ENCODE measurements at places on chromosomes 16 and 17.

- DNase-seq = no peak
These were observed 2.0 kb upstream of the TTYH2 start for GRCh38 chr17:74211141-74211911.

DNA sequence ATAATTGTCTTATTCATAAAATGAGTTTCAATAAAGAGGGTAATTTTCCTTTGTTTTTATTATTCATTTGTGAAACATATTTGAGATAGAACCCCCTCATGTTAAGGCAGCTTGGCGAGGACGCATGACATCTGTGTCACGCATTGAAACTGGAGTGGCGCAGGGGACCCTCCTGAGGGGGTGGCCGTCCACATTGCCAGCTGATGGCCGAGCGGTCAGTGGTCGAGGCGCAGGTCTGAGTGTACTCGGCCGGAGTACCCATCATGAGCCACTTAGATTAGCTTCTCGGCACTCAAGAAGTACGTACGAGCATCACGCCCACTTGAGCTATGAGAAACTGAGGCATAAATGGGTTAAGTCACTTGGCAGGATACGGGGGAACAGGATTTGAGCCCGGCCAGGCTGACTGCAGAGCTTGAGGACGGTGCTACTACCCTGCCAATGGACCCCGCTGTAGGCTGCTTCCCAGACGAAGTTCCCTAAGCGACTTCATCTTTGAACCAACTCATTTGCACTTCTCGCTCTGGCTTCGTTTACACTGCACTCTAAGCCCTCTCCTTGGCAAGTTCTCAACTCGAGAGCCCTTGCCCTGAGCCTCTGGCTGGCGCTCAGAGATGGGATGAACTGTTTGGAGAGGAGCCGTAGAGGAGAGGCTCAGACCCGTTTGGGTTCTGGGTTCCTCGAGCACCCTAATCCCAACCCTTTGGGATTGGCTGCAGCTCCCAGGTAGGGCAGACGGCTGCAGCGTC is 91.8 kb downstream of the SDK2 start:
- no peak for DNase-seq

GRCh38 chr17:31111183-31111582 is 16.4 kb downstream of the NF1 start:
- DNase-seq = no peak

- no peak for DNase-seq
These were observed 71.8 kb upstream of the ZNF469 start for GRCh38 chr16:88310796-88311605.

- no peak for DNase-seq
These were observed 28.7 kb upstream of the MILR1 start for GRCh38 chr17:64420143-64420670.

DNA sequence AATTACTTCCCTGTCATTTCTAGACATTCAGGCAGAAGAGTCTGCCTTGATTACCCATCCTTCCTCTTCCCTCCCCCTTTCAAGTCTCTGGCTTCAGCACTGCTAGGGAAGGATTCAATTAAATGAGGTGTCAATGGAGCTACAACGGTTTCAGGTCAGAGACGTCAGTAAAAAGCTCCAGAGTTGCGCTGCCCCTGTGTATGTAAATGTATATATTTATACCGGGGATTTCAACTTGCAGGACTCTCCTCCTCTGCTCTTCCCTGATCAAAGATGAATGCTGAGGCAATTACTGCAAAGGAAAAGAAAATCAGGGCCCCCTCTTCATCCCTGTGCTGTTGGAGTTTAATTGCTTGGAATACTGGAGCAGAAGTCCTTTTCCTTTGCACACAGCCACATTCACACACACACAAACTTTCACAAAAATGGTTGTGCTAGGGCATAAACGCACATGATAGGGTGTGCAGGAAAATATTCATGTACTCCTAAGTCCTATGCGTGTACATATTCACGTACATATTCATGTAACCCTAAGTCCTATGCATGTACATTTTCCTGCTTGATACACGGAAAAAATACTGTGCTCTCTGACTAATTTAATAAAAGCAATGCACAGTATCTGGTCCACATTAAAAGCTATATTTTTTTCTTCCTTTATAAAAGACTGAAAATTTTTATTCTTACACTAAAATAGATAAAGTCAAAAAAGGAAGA is 129.7 kb upstream of the PMFBP1 start:
- DNase-seq = no peak

GRCh38 chr16:23080329-23080728 is 68.9 kb downstream of the USP31 start:
- no peak for DNase-seq

GRCh38 chr16:1610899-1611632 is 806 bp downstream of the IFT140 start:
- no peak for DNase-seq

DNA sequence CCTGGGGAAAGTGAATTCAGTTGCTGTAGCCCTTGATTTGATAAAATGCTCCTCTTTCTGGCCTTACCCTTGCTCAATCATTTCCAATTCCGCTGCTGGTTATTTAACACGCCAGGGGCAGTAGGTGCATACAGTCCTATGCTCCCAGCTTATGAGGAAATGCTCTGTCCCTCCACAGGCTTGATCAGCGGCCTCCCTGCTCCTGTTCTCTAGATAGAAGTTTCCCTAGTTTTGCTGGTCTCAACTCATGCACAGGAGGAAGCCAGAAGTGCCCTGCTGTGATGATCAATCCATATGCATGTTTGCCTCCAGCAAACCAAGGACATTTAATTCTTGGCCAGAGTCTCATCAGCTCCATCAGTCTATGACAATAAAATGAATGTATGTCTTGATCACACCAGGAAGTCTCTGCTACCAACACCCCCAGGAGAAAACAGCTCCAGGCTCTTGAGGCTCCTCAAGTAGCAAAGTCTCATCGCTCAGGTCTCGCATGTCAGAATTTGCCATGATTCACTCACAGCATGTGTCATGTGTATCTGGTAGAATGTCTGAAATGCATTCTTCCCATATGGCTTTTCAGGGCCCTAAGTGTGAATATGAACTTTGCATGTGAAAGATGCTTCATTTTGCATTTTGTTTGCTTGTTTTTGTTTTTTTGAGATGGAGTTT is 208.9 kb downstream of the CDH13 start:
- DNase-seq = no peak

DNA sequence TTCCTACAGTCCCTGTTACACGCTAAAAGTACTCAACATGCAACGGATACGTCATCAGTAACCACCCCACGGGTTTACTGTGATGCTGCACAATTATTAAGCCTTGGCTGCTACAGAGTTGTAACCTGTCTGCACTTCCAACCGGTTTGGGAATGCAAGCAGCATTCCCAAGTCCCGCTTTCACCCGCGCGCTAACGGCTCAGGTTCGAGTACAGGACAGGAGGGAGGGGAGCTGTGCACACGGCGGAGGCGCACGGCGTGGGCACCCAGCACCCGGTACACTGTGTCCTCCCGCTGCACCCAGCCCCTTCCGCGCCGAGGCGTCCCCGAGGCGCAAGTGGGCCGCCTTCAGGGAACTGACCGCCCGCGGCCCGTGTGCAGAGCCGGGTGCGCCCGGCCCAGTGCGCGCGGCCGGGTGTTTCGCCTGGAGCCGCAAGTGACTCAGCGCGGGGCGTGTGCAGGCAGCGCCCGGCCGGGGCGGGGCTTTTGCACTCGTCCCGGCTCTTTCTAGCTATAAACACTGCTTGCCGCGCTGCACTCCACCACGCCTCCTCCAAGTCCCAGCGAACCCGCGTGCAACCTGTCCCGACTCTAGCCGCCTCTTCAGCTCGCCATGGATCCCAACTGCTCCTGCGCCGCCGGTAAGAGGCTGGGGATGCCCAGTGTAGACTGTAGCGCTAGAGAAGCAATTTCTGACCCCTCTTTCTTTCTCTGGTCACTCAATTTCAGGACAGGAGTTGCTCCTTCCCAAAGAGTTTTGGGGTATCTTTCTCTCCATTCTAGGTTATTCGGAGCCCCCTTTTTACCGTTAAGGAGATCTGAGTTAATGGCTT is at the start of gene MT2A:
Gene MT2A (plus strand): TSS at position 542 of the 833 bp plus-strand sequence. CDS start 72 bp downstream, at position 614.
- DNase-seq = peak; percentile 77

- DNase-seq = peak; percentile 35
These were observed at the start of gene CUEDC1 for GRCh38 chr17:57955183-57955931. Gene CUEDC1 (minus strand): TSS chr17:57955412. CDS start chr17:57885564, 69,848 bp downstream.

DNA sequence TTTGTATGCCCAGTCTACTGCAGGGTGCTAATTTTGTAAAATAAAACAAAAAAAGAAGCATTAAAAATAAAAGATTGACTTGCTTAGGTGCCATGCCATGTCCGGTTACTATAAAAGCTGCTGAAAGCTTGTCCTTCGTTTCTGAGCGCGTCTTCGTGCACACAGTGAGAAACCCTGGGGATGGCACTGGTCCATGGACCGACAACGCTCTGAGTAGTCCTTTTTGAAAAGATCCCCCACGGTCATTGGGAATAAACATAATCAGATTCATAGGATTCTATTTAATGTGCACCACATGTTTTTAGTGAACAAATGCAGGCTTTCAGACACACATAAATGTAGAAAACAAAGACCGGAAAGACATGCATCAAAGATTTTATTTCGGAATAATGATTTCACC is 146.3 kb downstream of the XYLT1 start:
- no peak for DNase-seq

DNA sequence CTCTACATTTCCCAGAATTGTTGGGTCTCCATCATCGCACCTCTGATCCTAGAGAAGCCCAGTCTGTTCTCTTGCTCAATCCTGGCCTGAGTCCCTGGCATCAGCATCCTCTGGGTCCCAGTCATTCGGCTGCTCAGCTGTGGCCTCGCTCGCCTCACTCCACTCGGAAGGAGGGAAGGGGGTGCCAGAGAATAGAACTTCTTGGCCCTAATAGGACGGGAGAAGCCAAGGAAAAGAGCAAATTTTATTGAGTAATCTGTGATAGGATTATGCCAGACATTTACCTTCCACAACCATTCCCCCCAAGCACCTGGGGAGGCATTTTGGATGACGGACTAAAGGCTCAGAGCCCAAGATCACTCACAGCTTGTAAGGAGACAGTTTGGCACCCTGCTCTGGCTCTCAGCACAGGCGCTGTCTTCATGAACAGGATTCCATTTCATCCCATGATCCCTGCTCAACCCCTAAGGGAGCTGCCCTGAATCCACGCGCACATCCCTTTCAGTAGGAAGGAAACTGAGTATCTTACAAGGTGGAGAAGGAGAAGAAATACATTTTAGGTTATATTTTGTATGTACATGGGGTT is 498 bp upstream of the CLEC10A start:
- no peak for DNase-seq

DNA sequence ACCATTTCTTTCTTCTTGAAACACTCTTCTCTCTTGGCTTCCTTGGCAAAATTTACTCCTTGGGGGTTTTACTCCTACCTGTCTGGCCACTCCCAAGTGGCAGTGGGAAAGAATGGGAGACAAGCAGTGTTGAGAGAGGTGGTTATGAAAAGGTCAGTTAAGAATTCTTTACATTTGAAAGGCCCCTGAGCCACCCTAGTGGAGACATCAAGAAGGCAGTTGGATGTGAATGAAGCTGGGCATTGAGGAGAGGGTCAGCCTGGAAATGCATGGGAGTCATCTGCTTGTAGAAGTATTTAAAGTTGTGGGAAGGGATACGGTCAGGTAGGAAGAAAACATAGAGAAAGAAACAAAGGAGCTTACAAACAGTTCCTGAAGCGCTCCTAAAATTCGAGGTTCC is 42.3 kb upstream of the CCNF start:
- DNase-seq = no peak

GRCh38 chr16:81875461-81875860 is 96.4 kb downstream of the PLCG2 start:
- no peak for DNase-seq

DNA sequence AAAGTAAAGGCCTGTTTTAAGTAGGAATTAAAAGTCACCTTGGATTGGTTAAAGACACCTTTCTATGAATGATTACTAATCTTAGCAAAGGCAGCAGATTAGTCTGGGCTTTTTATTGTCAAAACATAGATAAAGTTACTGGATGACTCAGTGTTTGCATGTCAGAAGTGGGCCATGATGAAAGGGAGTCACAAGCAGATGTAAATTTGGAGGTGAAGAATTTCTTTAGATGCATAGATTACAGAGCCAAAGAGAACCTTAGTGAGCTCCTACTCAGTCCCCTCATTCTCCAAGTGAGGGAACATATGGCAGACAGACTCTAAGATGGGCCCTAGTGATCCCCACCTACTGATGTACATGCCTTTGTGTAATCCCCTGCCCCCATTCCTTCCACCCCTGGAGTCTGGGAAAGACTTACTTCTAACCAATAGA is 124.5 kb downstream of the HS3ST3A1 start:
- DNase-seq = no peak

DNA sequence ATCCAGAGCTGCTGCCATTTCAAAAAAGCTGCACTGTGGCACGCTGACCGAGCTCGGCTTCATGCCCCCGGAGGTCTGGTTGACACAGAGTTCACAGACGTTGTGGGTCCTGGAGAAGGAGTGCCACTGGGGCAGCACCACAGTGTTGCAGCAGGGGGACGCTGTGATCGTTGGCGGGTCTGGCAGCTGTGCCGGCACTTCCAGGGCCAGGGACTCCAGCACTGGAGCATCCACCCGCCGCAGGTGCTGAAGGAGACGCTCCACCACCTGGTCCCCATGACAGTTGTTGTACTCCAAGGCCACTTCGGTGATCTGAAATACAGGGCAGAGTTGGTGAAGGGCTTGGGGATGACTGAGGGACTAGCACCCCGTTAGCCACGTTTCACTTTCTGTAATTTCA is 23.5 kb downstream of the SNN start:
- DNase-seq = no peak

- DNase-seq = no peak
These were observed 708 bp downstream of the DHX33 start for GRCh38 chr17:5468075-5468473.

GRCh38 chr17:38327936-38328335 is 15.8 kb downstream of the GPR179 start:
- DNase-seq = no peak

DNA sequence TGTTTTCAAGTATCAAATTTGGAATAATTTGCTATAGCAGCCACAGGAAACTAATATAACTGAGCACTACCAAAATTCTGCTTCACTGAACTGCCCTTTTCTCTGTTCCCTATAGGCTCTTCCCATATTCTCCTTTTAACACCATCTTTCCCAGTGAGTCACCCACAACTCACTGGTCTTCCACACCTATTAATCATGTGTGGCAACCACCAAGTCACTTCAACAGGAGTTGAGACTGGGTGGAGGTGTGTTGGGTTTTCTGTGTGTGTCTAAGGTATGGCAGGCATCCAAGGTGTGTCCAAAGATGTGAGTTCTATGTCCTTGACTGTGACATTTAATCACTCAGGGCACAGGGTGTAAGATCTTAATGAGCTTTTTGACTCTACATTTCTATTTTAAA is 610.0 kb upstream of the CDH11 start:
- no peak for DNase-seq

GRCh38 chr17:45139533-45139920 is 4.0 kb downstream of the ACBD4 start:
- no peak for DNase-seq
